ENCODE measurements at places on chromosomes 7 and 10. TPM values are rescaled to one million over a fixed set of nuclear protein-coding genes. Genes with fewer than 3 reads are reported as not detected.

DNA sequence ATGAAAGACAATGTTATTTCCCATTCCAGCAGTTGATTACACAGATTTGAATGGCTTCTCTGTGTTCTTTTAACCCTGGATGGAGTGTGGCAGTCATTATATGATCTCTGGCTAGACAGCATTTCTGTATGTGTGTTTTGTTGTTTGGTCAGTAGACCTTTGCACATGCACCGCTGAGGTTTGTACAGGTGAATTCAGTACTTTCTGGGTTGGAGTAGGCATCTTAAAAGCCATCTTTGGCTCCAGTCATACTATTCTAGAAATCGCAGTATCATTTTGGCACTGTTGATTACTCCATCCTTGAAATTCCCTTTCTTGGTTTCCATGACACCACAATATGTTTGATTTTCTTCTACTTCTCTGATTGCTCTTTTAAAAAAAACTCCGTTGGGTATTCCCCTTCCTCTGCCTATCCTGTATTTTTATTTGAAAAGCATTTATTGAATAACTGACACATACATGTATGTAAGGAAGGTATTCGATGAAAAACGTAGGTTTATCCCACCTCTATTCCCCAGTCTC lies 29.9 kb downstream of the TAS2R41 start:
- ATAC-seq: no peak

DNA sequence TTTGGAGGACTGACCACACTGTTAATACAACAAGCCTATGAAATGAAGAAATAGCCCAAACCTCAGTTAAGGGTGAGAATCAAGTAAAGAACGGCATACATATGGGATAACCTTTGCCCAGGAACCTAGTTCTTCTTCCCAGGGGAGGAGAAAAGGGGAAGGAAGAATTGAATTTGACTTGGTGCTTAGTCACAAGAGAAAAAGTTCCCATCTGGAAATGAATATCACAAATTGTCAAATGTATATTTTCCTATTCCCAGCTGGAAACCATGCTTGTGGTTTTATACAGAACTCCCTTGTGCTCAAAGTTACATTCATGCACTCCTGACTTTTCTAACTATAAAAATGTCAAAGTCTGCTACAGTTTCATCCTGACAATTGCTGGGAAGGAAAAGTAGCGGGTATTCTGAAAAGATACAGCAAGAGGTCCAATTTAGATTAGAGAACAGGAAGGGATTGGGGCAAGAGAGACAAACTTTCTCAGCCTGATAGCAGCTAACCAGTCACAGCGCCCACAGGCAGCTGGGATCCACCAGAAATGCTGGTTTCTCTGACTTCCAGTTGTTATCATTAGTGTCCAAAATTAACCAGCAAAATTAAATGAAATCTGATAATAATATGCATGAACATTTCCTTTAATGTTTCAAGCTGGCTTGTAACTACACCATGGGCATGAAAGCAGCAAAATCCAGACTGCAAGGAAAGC lies 18.6 kb upstream of the GSAP start:
- ATAC-seq: no peak

GRCh38 chr10:108358912-108359311 lies 1194.4 kb upstream of the SORCS1 start:
- ATAC-seq: no peak

The CLRN3 gene
- not detected for total RNA-seq

The NYAP1 gene
- 0.16 TPM for total RNA-seq
